ENCODE measurements at places on chromosomes 6 and 20. TPM values are rescaled to one million over a fixed set of nuclear protein-coding genes. Genes with fewer than 3 reads are reported as not detected.

DNA sequence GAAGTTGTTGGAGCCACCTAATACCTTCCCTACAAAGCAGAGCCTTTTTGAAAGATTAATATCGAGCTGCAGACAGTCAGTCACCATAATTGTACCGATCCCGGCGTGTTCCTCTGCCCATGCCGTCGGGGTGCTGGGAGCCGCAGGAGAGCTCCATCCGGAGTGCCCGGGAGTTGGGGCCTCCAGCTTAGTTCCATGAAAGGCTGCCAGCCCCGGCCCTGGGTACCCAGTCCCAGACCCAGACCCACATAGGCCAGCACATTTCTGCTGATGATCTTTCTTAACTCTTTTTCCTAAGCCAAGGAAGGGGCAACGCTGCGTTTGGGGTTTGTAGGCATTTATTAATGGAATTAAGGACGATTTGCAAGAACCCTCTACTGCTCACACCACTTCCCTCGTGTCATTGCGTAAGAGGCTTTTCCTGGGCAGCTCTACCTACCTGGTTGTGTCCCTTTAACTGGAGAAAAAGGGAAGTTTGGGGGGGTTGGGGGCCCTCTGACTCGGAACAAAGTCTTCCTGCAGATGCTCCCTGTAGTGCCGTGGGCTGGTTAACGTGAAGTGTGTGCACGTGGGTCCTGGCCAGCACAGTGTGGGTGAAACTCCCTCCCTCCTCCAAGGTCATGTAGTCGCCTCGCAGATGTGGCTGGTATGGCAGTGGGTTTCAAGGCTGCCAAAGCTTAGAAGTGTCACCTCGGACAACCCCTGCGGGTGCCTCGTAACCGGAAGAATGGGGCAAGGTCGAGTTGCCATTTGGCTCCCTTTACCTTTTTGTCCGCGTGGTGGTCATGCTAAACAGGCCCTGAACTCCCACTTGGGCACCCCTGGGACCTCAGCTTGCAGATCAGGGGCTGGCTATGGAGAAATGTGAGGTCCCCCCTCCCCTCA lies 54.3 kb upstream of the APCDD1L start:
- no peaks in the 10 kb centered on the region for H3K27me3 ChIP-seq
- peaks cover 15% of the 10 kb centered on the region for H3K4me1 ChIP-seq
- no peak overlapping the region for H3K27ac ChIP-seq

GRCh38 chr6:90362318-90362717 lies 65.7 kb upstream of the BACH2 start:
- no peak overlapping the region for H3K27ac ChIP-seq
- H3K27me3 ChIP-seq: no peaks in the 10 kb centered on the region
- DNase-seq: no peak
- no peaks in the 10 kb centered on the region for H3K4me1 ChIP-seq
- no peaks in the 10 kb centered on the region for H3K36me3 ChIP-seq

FAM209B gene
- not detected for total RNA-seq

DNA sequence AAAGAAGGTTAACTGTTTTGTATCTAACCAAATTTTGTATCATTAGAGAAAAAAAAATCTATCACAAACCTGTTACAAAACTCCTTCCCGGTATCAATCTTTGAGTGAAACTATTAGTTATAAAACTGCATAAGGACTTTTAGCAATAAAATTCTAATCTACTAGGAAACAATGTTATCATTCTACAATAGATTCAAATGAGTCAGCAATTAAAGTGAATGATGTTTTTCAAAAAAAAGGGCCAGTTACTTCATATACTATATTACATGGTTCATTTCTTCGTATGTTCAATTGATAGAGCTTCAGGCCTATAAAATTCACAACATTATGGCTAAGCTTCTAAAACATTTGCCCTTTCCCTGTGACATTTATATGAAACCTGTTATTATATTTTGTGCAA lies 15.6 kb downstream of the ASCC3 start:
- no peaks in the 10 kb centered on the region for H3K4me1 ChIP-seq
- no peak overlapping the region for H3K4me3 ChIP-seq
- H3K27ac ChIP-seq: no peak overlapping the region
- no peaks in the 10 kb centered on the region for H3K27me3 ChIP-seq

Measured in vagina (tissue), 2 donors.